Kasumi-1 (cell line): ENCODE measurements at places on chromosomes 5 and 9.

DNA sequence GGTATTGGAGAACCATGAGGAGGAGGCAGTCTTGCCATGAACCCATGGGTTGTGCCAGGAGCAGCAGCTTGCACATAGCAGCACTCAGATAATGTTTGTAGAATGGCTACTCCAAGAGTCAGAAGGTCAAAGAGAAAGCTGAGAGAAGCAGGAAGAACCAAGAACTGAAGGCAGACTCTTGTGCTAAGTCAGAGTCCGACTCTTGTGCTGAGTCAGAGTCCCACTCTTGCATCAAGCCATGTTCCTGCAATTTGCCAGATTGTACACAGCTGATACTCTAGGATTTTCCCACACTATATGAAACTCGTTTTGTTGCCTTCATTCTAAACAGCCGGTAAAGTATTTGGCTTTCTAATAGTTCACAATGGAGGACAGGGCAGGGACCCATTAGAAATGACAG lies 26.2 kb upstream of the HSPA9 start:
- DNase-seq, result peak; percentile 14

GRCh38 chr5:93610581-93611272 lies 27.7 kb downstream of the NR2F1 start:
- DNase-seq, result no peak

GRCh38 chr9:4530375-4530774 lies 40.1 kb downstream of the SLC1A1 start:
- DNase-seq, result no peak

- DNase-seq, result no peak
Measured at GRCh38 chr5:109855056-109855455, 165.3 kb downstream of the MAN2A1 start.

- no peak for DNase-seq
Measured at GRCh38 chr5:159181152-159181551, 28.2 kb downstream of the RNF145 start.

DNA sequence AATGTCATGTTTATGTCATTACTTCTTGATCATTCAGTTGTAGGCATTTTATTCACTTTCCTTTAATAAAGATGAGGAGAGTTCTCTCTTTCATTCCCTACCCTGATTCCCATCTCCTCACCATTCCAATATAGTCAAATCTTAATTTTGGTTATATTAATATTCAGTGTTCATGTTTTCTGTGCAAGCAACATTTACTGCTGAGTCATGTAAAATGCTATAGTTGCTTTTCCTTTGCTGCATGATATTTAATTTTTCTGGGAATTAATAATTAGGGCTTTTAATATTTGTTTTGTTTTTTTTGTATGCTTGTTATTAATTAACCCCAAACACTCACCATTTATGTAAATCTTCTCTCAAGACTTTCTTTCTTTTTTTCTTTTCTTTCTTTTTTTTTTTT lies 18.5 kb downstream of the POU4F3 start:
- no peak for DNase-seq

- DNase-seq, result peak; percentile 29
Measured at GRCh38 chr5:108762660-108763059, 15.0 kb downstream of the FER start.

DNA sequence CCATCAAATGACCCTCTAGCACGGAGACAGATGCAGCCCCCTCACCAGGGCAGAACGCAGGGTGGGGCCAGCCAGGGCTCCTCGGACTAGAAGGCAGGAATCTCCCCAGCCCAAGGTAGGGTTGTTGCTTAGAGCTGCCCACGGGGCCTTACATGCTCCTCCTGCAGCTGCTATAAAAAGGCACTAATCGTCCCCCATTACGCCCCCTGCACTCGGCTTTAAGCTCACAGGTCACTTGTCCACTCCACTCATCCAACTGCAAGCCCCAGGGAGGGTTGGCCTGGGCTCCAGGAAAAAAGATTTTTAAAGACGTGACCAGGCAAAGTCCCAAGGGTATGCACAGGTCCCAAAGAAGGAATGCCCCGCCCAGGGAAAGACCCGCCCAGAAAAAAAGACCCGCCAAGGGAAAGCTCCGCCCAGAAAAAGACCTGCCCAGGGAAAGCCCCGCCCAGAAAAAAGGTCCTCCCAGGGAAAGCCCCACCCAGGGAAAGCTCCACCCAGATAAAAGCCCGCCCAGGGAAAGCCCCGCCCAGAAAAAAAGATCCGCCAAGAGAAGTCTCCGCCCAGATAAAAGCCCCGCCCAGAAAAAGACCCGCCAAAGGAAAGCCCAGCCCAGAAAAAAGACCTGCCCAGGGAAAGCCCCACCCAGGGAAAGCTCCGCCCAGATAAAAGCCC lies 11.1 kb downstream of the GRIN1 start:
- DNase-seq, result no peak

GRCh38 chr9:85344901-85345300 lies 396.9 kb downstream of the AGTPBP1 start:
- no peak for DNase-seq

DNA sequence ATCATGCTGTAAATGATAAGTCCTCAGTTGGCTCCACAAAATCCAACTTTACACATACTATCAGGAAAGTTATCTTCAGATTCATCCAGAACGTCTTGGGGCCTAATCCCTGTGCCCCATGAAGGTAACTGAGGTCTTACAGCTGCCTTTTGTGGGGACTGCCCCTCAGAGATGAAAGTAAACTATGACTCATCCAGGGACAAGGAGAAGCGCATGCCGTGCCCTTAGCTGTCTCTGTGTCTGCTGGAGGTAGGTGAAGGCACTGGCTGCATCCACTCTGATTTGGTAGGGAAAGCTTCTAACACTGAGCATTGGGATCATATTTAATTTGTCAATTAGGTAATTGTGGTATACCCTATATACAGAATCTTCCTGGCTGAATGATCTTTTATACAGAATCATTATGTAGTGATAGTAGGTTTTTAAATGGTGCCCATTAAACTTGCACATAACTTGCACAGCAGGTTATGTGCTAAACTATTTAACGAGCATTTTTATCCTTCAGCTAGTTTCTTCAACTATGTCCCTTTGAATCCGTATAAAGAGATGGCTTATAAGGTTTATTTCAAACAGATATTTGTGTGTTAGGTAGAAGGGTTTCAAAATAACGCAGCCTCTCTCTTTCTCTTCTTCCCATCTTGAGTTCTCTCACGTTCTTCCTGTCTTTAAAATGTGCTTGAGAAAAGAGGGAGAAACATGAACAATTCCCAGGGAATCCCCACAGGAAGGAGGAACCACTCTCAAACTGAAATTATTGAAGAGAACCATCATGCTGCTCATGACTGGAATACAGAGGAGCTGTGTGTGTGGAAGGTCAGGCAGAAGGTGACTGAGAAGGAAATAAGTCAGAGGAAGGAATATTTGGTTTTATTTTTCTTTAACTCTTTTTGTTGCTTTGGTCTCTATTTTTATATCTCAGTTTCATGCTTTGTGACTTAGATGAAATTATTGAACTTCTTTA lies 250.9 kb downstream of the CD180 start:
- DNase-seq, result no peak

DNA sequence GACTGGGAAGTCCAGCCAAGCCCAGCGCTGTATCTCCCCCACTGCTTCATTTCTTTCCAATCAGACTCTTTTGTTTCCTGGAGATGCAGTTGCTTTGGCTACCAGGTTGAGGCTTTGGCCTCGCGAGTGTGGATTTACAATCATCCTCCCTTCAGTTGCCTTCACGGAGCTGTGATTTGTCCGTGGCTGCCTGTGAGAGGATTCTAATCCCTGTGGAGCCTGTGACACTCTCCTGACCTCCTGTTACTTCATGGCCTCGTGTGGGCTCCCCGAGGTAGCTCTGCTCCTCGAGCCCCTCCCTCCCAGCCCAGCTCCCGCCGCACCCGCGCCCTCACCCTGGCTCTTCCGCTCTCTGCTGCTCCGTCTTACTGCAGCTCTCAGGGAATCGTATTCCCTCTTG lies 107.2 kb upstream of the STC2 start:
- DNase-seq, result no peak

- DNase-seq, result peak; percentile 66
Measured at GRCh38 chr9:89375191-89375760, 57.0 kb downstream of the SECISBP2 start.

DNA sequence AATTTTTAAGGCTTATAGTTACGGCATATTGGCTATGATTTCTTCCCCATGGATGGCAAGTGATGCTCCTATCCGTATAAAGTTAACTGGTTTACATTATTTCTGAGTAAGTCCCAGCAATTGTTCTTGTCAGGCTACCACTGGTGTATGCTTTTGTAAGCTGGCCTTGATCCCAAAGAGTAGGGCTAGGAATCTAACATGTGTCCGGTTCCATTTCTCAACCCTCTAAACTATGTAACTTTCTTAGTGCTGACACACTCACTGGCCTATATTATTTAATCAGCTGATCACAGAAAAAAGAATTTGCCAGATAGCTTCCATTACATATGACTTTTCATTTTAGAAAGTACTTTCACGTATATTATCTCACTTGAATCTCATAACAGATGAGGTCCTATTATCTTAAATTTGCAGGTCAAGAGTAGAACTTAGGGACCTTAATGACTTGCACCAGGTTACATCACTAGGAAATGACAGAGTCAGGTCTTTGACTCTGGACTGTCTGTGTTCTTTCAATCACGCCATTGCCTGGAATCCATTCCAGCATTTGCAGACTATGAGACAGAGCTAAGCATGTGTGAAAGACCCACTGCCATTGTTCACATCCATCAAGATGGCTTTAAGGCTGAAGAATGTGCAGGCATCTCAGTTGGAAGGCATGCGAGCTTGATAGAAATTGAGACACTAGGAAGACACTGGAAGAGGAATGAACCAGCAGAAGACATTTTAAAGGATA lies 362.9 kb downstream of the ARRDC3 start:
- DNase-seq, result no peak

- no peak for DNase-seq
Measured at GRCh38 chr5:132854301-132854700, 12.0 kb downstream of the GDF9 start.

DNA sequence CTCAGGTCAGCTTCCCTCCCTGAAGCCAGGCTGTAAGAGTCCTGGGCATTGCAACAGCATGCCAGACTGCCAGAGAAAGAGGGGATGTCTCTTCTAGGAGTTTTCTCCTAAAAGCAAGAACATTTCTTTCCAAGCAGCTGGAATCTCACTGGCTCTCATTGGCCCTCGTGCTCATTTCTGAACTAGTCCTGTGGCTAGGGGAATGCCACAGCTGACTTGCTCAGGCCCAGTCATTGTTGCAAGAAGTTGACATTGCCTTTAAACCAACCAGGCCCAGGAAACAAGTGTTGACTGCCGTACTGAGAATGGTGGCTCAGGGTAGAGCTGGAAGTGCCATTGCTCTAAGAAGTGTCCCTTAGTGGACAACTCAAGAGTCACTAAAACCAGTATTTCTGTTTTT lies 15.0 kb upstream of the CEP120 start:
- no peak for DNase-seq
